ENCODE measurements at places on chromosomes 1 and 21. TPM values are rescaled to one million over a fixed set of nuclear protein-coding genes. Genes with fewer than 3 reads are reported as not detected.

The SFN gene
- total RNA-seq = 44.7 TPM

The PGLYRP3 gene
- not detected for total RNA-seq

The TSPAN2 gene
- 9.9 TPM for total RNA-seq

The SCNM1 gene
- 33.4 TPM for total RNA-seq

The ENO1 gene
- 1,164 TPM for total RNA-seq

The TEDDM1 gene
- not detected for total RNA-seq

The RGS8 gene
- total RNA-seq = not detected

The PLD5 gene
- total RNA-seq = 0.47 TPM

The SMCP gene
- not detected for total RNA-seq

The S100A14 gene
- 75.9 TPM for total RNA-seq

Data from kidney (tissue), 22 donors.